ENCODE measurements at places on chromosomes 4 and X.
A peak's percentile ranks its signal among the peaks of the same experiment; 100 is the strongest.

DNA sequence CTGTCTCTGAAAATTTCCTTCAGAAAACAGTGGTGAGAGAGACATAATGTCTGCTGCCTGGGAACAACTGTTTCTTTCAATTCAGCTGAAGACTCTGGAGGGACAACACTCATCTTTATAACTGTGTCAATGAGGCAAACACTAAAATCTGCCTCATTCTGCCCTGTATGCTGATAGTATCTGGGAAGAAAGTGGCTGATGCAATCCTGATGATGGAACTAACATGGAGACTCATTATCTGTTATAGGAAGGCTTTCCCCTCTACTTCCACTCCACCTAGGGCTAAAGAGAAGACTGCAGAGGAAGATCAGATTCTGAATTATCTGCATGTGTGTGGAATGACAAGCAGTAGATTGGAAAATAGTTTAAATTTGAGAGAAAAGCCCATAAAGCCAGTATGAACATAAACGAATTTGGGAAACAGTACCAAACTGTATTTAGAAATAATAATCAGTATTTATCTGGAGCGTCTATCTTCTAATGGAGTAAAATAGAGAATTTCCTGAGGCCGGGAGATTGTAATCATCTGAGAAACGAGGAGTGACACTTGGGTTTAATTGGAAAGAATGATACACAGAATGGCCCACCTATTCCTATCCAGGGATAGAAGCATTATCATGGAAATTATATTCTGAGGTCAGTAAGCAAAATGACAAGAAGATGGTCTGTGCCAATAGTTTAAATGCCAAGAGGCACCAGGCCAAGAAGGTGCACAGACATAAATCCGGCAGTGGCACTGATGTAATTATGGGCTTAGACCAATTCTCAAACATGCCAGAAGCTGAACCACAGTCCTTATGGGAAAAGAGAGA is 85.4 kb downstream of the SHISA3 start:
- no peak for DNase-seq

- no peak for DNase-seq
These were observed 847.0 kb downstream of the TRIML1 start for GRCh38 chr4:188986271-188986689.

DNA sequence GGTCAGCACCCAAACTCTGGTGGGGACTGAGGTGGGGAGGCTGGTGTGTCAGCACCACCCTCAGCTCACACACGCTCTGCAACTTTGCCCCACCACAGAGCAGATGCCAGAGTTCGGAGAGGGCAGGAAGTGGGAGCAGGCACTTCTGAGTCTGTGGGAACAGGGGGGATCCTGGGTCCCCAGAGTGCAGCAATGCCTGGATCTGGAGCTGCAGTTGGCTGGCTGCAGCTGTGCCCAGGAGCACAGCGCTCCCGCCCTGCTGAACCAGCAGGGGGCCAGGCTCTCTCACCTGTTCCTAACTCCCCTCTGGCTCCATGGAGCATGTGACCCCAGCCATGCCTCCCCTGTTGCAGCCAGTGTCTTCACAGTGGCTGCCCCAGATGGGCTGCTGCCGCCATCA is 252.4 kb downstream of the SPOCK3 start:
- no peak for DNase-seq

- no peak for DNase-seq
These were observed 48.2 kb upstream of the PHOX2B start for GRCh38 chr4:41796545-41797210.

DNA sequence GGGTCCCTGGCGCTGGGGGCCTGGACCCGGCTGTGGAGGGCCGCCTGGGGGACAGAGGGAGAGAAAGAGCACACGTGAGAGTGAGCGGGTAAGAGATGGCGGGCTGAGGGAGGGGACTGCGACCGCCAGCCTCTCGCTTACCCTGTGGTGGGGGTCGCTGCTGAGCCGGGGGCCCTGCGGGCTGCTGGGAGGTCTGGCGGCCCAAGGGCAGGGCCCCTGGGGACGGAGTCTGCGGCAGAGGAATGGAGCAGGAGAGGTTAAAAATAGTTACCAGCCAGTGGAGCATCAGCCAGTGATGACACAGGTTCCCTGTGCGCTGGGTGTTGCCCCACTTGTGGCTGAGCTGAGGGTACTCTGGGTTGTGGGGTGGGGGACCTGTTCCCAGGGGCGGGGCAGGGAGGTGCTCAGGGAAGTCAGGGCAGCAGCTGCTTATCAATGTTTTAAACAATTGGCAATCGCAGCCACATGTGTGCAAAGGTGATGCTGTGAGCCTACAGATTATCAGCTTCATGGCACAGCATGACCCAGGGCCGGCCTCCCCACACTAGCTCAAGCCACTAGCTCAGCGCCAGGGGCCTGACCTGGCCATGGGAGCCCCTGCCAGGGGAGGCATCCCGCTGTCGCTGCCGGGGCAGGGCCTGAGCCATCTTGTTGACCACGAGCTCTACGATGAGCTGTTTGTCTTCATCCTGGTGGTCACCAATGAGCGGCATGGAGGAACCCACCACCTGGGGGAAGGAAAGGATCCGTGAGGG is 7.5 kb upstream of the TIMP1 start:
- DNase-seq, result no peak

GRCh38 chr4:111537871-111538270 is 607.4 kb upstream of the FAM241A start:
- DNase-seq, result no peak

- no peak for DNase-seq
These were observed 234.7 kb downstream of the OR13H1 start for GRCh38 chrX:131778269-131779218.

DNA sequence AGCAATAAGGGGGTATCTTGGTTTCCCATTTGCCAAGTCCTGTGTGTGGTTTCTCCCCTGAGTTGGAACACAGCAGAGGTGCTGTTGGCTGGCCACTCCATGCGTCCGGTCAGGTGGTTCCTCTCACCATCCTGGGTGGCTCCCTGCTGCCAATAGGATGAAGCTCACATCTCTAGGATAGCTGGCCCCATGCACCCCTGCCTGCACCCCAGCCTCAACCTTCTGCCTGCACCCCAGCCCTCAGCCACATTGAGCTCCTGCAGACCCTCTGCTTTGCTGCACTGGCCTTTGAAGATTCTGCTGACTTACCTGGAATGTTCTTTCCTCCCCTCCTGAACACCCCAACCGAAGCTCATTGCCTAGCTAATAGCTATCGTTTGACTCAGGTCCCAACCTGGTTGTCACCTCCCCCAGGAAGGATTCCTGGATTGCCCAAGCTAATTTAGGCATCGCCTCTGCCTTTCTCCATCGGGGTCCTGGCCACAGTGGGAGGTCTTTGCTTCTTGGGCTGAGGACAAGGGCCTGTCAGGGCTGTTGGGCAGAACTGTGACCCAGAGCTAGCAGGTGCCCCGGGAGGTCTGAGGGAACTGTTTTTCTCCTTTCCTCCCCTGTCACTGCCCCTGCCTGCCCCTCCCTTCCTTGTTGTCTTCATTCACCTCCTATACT is 36.6 kb upstream of the GRPEL1 start:
- DNase-seq, result no peak

- DNase-seq, result peak; percentile 63
These were observed 53.4 kb upstream of the ATP8A1 start for GRCh38 chr4:42710329-42710728.

GRCh38 chr4:123924536-123924935 is 527.9 kb downstream of the SPRY1 start:
- no peak for DNase-seq

DNA sequence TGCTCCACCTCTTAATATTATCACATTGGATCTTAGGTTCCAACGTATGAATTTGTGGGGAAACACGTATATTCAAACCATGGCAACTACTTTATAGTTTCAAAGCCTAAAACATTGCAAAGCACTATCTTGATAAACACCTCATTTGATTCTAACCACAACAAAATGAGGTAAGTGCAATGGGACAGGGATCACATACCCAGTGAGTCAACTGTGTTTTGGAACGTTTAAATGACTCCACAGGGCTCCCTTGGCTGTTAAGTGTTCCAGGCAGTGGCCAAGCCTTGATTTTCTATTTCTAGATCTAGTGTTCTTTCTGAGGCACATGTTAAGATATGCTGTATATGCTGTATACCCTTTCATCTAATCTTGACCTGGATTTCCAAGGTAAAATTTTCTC is 54.5 kb upstream of the C1QTNF7 start:
- DNase-seq, result no peak

DNA sequence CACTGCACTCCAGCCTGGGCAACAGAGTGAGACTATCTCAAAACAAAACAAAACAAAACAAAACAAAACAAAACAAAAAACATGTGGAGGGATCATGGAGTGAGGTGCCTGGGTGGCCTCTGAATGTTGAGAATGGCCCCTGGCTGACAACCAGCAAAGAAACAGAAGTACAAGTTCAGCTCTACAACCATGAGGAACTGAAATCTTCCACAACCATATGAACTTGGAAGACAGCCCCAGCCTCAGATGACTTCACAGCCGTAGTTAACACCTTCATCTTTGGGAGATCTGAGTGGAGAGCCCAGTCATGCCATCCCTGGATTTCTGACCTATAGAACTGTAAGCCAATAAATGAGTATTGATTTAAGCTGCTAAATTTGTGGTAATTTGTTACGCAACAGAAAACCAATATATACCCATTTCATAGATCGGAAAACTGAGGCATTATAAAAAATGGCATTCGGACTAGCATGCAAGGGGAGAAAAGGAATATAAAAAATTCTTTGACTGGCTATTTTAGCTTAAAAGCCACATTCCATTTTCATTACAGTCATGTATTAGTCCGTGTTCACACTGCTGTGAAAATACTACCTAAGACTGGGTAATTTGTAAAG is 138.7 kb upstream of the RAPGEF2 start:
- no peak for DNase-seq

DNA sequence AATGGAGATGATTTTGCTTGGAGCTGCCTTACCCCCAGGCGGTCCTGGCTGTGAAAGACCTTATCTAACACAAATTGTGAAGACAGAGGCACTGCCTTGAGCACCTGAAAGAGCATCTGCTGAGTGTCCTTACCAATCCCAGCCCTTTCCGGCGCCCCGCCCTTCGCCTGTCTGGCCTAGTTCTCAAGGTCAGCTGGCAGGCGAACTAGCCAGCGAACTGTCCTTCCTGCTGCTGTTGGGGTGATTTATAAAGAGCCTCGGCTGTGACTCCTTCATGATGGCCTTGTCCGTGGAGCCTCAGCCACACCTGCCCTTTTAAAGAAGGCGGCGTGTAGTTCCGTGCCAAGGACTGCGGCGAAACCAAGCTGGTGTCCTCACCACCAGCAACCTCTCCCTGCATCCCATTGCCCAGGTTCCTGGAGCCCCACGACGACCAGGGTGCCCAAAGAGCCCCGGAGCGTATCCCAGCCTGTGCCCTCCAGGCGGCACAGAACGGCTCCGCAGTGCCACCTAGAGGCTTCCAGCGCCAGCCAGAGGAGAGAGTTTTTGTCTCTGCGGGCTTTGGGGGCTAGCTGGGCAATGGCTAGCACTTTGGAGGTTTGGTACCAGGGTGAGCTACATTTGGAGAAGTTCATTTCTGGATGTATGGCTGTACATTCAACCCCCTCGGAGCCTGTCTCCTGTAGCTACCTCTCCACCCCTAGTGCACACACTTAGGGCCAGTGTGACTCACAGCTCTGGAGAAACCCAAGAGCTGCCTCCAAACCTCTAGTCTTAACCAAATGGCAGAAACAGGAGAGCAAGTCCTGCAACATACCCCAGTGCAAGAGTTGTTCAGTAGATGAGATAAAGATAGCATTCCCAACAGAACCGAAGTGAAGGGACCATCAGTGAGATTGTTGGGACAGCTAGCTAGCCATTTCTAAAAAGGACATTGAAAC is 36.8 kb upstream of the VMA21 start:
- peak; percentile 2 for DNase-seq
